ENCODE measurements at places on chromosomes 1 and 21. TPM values are rescaled to one million over a fixed set of nuclear protein-coding genes. Genes with fewer than 3 reads are reported as not detected.

DNA sequence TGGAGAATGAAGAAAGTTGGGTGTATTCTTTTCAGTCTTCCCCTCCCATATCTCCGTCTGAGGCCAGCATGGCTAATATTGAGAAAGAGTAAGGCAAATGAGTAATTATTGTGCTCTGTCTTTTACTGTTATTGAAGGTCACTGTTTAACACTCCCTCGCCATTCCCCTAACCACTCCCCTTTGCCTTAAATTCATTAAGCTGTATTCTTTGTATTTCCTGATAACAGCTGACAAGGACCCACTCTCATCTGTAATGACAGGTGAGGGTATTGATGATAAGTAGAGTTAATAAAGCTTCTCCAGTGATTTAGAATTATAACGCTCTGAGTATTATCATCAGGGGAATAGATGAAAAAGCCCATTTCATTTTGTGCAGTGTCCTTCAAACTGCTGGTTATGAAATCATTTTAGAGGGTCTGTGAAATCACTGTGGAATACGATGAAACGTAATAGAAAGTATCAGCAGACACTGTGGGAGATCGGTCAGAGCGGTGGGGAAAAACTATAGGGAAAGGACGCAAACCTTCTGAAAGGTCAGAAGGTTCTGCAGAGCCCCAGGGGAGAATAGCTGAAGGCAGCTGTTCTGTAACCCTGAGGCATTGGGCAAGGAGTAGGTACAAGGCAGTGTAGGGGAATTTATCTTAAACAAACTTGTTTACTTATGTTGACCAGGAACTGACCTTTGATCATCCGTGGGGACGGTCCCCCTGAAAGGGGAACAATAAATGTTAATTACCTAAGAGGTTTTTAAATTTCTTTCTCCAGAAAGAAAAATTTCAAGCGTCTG is 46.3 kb upstream of the CACYBP start:
- no peak for DNase-seq

The LCE1B gene
- not detected for polyA plus RNA-seq

DNA sequence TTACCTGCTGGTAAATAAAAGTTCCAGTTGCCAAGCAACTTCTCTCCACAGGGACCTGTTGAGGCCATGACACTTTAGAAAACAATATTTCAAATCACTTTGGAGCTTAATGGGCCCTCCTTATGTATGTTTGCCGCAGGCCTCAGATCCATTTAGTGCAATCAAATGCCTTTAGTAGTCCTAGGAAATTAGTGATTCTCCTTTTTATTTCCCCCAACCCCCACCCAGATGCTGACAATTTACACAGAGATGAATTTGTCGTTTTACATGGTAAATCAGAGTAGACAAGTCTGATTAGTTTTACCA is 83.6 kb downstream of the CLIC4 start:
- no peak for DNase-seq

The SELENBP1 gene
- polyA plus RNA-seq, result 56.2 TPM

GRCh38 chr21:32427958-32428623 is 15.6 kb downstream of the EVA1C start:
- DNase-seq, result no peak

GRCh38 chr1:174828264-174828663 is 171.5 kb upstream of the CACYBP start:
- DNase-seq, result no peak

DNA sequence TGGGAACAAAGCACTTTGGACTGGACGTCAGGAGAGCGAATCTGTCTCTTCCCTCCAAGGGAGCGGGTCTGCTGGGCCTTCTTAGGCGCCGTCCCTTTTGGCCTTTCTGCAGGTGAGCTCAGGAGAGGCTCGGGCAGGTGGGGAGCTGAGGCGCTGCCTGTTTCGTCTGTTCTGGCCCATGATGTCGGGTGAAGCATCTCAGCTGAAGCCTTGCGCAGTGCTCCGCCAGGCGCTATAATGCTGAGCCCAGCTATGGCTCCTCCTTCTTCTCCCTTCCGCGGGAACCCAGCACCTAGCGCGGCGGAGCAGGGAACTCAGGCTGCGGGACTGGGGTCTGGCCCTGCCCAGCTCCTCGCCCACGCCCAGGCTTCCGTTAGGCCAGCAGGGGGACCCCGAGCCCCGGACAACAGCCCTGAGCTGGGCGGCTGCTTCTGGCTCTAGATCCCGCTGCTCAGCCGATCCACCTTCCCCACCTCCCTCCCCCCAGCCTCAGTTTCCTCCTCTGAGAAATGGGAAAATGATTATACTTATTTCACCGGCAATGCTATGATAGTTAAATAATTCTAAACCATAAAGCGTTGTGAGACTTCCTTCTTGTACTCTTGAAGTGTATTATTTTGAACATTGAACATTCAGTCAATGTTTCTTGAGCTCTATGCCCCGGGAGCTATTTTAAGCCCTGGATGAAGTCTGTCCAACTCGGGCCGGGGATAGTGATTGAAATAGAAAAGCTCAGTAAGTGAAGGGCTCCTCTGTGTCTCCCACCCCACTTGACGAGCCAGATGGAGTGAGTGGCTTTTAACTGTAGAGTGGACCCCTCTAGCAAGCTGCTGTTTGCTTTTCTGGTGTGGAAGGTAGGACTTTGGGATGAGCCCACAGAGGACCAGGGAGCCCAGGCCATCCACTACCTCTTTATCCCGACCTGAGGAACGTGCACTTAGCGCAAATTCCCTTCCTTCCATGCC is 9.6 kb upstream of the ADORA1 start:
- DNase-seq, result peak; percentile 60

DNA sequence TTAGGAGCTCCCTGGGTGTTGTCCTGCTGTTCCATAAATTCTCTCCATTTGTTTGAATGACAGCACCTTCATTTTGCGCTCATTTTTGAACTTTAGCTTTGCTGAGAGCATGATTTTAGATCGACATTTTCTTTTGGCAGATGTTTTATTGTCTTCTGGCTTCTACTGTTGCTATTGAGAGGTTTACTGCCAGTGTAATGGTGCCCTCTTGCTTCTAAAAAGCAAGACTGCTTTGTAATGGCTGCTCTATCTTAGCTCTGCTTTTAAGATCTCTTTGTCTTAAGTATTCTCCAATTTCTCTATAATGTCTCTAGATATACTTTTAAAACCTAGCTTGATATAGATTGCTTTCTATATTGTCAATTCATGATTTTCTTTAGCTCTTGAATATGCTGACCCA is 27.8 kb downstream of the THEM4 start:
- no peak for DNase-seq

DNA sequence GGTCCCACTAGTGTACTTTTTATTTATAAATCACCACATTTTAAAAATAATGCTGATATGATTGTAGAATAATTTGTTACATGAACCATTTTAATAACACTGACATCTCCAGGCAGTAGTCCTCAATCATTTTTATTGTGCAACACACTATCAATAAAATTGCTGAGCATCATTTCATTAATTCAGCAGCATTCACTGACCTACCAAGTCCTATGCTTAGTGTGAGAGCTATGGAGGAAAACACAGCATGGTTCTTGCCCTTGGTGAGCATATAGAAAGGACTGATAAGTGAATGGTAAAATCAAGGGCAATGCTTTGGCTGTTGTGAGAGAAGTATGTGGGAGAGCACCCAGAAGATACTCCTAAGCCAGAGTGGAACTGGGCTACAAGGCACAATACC is 119.7 kb downstream of the KCNT2 start:
- DNase-seq, result no peak

GRCh38 chr1:60974524-60975372 is 107.6 kb upstream of the NFIA start:
- DNase-seq, result no peak

- DNase-seq, result no peak
These were observed 4.6 kb upstream of the TIE1 start for GRCh38 chr1:43296207-43296606.

GRCh38 chr1:150928286-150928685 is 2.1 kb downstream of the SETDB1 start:
- DNase-seq, result no peak

DNA sequence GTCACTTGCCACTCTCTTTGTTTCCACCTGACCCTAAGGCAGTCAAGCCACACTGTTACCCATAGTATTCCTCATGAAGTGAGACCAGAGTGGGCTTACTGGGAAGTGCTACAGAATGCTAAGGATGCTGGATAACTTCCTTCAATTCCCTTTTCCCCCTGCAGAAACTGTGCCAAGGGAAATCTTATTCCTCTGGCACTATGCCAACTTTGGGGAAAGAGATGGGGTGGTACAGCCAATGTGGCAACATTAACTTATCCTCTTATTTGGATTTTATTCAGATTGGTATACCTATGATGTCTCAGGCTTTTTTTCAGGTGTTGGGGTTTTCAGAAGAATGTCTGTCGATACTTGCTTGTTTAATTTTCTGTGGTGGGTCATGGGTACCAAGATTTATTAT is 599.4 kb upstream of the PBX1 start:
- DNase-seq, result no peak

GRCh38 chr1:224338150-224338838 is 8.3 kb upstream of the NVL start:
- DNase-seq, result no peak

- DNase-seq, result peak; percentile 25
These were observed 24.1 kb downstream of the PIGM start for GRCh38 chr1:160007577-160008200.

The CCDC27 gene
- polyA plus RNA-seq, result 0.30 TPM

The GBP3 gene
- polyA plus RNA-seq, result 31.6 TPM

- DNase-seq, result no peak
These were observed 46.1 kb downstream of the SLC44A3 start for GRCh38 chr1:94866164-94866807.

Measured in right renal cortex interstitium (tissue), 3 donors.